ENCODE measurements at places on chromosomes 16 and 17.

DNA sequence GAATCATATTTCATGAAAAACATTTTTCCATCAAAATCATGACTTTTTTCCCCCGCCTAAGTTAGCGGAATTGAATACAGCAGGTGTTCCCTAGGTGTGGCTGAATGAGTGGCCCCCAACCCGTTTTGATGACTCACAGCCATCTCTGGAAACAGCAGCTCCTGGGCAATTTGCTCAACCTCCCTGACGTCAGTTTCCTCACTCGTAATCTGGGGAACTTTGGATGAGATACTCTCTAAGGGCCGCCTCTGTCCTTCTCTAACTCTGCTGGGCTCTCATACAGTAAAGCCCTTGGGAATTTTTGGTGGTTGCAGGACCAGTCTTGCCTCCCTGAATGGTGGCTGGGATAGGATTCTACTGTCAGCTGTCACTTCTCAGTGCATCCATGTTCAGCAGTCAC, 11.6 kb upstream of the NTN1 start:
- DNase-seq: no peak

DNA sequence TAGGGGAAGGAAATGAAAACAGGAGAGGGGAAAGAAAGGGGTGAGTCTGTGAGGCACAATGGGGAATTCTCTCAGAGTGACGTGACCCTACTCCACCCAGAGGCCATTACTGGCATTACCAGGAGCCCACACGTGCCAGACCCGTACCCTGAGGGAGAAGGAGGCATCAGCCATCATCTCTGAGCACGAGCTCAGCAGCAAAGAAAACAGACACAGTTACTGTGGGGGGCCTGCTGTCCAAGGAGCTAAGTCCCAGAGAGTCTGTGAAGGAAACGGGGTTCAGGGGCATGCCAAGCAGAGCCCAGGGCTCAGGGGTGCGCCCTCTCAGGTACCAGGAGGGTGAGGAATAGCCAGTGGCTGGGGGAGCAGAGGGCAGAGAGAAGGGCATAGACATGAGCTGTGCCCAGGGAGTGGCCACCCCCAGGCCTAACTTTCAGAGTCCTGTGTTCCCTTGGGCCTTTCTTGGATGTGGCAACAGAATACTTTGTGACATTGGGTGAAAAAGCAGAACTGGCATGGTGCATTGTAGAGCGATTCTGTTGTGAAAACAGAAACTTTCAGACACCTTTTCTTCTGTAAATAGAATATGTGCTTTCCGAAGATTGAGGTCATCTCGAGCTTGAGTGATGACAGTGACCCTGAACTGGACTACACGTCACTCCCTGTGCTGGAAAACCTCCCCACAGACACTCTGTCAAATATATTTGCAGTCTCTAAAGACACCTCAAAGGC, 11.3 kb downstream of the TAF1C start:
- DNase-seq: no peak

DNA sequence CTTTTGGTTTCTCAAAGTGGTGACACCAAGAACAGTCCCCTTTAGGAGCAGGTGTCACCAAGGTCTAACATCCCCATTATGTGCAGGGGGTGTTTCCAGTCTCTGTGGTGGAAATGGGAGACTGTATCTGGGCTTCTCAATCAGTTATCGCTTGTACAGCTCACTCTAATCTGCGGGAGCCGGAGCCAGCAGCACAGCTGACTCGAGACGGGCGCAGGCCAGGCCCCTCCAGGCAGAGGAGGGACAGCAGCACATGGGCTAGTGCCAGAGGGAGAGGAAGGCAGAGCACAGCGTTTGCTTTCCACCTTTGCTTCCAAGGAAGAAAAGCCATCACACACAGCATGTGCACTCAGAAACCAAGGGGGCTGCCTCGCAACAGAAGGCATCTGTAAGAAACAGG, 91.2 kb upstream of the CREBBP start:
- DNase-seq: no peak

- DNase-seq: no peak
These were observed 75.3 kb upstream of the GNAO1 start for GRCh38 chr16:56115817-56116576.

- no peak for DNase-seq
These were observed 9.0 kb downstream of the NAT9 start for GRCh38 chr17:74767111-74767516.

- DNase-seq: no peak
These were observed at the start of gene SMTNL2 for GRCh38 chr17:4584101-4584916. Gene SMTNL2, plus strand, starts transcription at chr17:4584529. Its CDS starts 77 bp downstream, at chr17:4584606.

DNA sequence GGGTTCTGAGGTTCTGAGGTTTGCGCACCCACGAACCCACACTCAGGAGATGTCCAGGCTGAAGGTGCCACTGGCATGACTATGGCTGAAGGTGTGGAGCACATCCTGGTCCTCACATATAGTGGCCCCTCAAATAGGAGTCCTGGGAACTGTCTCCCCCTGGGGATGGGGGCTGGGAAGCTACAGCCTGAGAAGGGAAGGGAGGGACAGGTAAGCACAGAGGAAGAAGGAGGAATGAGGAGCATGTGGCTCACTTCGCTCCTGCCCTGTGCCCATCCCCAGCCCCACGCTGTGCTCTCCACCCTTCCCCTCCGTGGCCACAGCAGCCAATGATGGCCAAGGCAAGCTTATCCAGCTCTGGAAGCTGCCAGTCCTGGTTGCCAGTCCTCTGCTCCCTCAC, 123.9 kb upstream of the LHX1 start:
- no peak for DNase-seq

GRCh38 chr16:50293041-50293783, 26.9 kb downstream of the ADCY7 start:
- DNase-seq: no peak

- no peak for DNase-seq
These were observed 3.4 kb upstream of the PDZD9 start for GRCh38 chr16:22004341-22004740.

DNA sequence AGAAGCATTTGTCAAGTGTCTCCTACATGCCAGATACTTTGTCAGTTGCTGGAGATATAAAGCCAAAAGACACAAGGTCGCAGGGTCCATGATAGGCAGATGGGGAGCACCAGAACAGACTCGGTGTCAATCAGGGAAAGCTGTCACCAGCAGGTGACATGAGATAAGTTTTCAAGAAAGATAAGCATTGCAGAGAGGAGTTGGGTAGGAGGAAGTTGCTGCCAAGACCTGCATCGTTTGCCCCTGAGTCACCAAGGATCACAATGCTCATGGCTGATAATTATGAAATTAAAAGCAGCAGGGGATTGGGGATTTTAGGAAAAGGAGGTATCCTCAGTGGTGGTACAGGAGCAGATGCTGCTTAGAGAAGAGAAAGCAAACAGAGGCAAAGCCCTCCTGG, 551.1 kb upstream of the CDH11 start:
- no peak for DNase-seq

- no peak for DNase-seq
These were observed 85.0 kb upstream of the MED9 start for GRCh38 chr17:17391668-17392370.

DNA sequence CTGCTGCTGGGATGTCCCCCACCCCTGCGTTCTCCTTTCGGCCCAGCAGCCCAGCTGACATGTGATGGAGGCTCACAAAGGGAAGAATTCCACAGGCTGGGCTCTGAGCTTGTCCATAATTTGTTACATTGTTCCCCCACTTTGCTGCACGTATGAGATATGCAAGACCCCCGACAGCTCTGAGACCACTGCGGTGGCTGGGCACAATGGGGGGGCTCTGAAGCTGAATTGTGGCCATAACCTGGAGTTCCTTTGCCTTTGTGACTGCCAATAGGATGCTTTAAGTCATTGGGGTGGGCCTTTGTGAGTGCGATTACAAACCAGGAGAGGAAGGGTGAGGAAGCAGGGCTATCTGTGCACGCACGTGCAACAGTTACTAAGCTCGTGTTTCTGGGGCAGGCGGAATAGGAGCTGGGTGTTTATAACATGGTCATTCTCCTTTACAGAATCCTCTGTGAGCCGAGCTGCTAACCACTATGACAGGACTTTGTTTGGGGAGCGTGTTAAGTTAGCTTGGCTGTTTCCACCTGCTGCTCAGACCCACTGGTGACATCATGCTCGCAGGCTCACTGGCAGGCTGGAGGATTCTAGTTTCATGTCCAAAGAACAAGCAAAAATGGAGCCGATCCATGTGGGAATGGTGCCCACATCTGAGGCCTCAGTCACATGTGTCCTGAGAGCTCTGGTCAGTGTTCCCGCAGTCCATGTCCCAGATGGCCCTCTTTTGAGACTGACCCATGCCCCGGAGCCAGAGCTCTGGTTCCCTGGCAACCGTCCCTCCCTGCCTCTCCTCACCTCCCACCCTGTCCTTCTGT, 208.3 kb upstream of the SALL1 start:
- no peak for DNase-seq

Measured in NCI-H510A treated with DMSO at 0.1 percent for 48 hours (cell line).